Kidney epithelial cell (primary cell): ENCODE measurements at places on chromosomes 2 and 18.

GRCh38 chr2:161604901-161605300 lies 19.3 kb upstream of the SLC4A10 start:
- DNase-seq, result no peak

- DNase-seq, result no peak
Measured at GRCh38 chr2:171874517-171874916, 19.5 kb downstream of the SLC25A12 start.

- no peak for DNase-seq
Measured at GRCh38 chr2:46650556-46651001, 171.2 kb downstream of the TMEM247 start.

DNA sequence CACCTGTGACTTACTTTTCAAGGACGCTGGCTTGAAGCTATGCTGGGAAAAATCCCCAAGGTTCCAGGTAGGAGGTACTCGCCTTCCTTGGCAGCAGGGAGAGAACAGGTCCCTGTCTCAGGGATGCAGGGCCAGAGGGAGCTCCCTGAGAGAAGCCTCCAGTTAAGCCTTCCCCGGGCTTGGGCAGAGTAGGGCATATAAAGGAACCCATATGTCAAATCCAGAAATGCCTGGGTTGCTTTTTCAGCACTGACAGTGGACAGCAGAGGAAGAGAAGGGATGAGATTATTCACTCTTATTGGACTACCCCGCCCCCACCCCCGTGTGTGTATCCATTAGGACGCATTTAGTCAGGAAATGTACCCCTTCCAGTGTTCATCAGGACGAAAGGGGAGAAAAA lies 89.3 kb upstream of the TEX51 start:
- DNase-seq, result no peak

- DNase-seq, result no peak
Measured at GRCh38 chr2:8153258-8153718, 528.6 kb upstream of the ID2 start.
